Activated CD4-positive, alpha-beta T cell treated with anti-CD3 and anti-CD28 coated beads for 4 hours (primary cell): ENCODE measurements at places on chromosomes 6 and 20.

GRCh38 chr6:81172056-81172740 is 580.3 kb downstream of the TENT5A start:
- DNase-seq: no peak

DNA sequence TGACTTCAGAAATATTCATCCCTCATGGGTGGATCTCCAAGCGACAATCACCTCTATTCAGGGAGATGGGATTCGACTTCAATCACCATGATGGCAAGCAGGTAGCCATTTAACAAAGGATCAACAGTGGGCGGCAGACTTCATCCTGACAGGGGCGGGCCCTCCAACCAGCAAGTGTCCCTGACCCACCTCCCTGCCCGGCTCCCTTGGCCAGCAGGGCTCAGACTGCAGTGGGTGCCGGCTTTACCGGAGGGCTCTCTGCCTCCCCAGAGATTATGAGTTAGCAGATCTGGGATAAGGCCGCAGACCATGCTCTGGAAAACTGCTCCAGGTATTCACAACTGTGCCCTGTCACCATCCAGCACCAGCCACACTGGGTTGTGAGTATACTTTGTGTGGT is 39.4 kb downstream of the PPP1R3G start:
- no peak for DNase-seq

DNA sequence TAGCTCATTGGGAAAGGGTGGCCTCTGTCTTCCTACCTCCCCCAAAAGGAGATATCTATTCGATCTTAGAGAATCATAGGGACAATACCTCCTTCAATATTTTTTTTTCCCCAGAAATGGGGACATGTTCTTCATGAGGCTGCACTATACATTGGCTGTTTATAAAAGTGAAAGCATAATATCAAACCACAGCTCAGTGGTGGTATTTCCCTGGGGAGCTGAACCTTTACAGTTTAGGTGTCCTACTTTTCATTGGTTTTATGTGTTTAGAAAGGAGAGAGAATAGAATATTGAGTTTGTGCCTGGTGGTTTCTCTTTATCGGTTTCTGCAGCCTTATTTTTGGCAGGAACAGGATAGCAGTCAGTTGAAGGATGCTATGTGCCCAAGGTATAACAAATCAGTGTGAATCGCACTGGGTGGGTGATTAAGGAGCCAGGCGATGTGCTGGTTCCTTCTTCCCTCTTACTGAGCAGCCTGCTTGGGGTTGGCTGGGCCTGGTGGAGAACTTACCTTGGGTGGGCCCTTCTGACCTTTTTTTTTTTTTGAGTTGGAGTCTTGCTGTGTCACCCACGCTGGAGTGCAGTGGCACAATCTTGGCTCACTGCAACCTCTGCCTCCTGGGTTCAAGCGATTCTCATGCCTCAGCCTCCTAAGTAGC is 25.2 kb downstream of the UST start:
- no peak for DNase-seq

GRCh38 chr6:142902636-142903053 is 42.3 kb downstream of the HIVEP2 start:
- peak; percentile 60 for DNase-seq

- DNase-seq: no peak
Measured at GRCh38 chr6:53476964-53477363, 67.9 kb downstream of the GCLC start.

DNA sequence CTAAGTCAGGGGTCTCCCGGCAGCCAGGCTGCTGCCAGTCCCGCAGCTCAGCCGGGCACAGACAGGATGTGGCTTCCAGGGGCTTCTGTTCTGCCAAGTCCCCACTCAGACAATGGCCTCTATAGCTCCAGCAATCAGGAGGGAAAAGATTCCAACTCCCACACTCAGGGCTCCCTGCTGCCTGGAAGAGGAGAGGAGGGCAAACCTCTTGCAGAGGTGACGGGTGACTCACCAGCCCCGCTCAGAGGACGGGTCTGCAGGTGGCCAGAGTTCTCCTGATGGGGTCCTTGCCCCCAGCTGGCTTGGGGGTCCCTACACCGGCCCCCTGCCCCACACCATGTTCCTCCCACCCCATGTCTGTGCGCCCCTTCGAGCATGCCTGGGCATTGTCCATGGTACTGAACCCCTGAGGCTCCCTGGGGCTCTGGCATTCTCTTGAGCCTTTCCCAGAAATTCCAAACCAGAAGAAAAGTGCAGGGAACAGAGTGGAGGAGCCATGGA is 32.6 kb downstream of the NTSR1 start:
- DNase-seq: no peak

- DNase-seq: no peak
Measured at GRCh38 chr20:35877611-35878010, 76.7 kb downstream of the SCAND1 start.

GRCh38 chr20:58088105-58088504 is 140.3 kb downstream of the ANKRD60 start:
- no peak for DNase-seq

- no peak for DNase-seq
Measured at GRCh38 chr6:107185391-107185970, 70.2 kb upstream of the BEND3 start.

GRCh38 chr6:108227290-108227689 is 33.5 kb downstream of the SNX3 start:
- DNase-seq: no peak

DNA sequence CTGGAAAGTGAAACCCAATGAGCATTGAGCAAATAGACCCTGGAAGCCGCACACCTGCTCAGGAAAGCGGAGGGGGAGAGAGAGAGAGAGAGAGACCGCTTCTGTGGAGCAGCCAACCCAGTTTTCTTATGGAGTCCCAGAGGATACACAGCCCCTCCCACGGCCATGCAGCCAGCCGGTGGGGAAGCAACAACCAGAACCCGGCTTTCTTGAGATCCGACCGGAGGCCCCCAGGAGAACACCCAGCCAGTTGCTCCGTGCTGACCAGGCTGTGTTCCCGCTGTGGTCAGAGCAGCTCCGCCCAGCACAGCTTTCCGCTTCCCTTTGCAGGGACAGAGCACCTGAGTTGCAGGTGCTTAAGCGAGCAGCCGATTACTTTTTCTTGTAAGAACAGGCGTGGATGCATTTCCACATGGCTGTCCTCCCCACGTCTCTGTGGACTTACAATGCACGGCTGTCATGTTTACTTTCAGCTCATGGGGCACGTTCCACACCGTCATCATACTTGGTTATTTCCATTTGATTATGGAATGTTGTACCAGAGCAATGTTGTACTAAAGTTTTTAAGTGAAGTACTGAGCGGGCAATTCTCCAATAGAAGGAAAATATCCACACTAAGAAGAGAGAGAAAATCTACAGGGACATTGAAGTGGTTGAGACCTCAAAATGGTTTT is 381.9 kb downstream of the THBS2 start:
- DNase-seq: no peak

DNA sequence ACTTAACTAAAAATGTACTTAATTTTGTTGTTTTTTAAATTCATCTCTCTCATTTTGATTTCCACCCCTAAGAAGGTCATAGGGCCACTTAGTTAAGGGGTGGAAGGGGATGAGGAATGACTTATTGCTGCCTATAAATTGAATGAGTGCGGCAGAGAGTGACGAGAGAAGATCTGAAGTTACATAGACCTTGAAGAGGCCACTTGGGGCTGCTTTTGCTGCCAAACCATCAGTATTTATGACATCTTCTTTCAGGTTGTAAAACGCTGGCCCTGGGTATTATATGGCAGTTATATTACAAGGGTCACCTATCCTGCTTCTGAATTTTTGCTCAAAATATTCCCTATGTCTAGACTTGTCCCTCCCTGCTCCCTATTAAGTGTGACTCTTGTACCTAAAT is 119.6 kb upstream of the RIMS1 start:
- no peak for DNase-seq

DNA sequence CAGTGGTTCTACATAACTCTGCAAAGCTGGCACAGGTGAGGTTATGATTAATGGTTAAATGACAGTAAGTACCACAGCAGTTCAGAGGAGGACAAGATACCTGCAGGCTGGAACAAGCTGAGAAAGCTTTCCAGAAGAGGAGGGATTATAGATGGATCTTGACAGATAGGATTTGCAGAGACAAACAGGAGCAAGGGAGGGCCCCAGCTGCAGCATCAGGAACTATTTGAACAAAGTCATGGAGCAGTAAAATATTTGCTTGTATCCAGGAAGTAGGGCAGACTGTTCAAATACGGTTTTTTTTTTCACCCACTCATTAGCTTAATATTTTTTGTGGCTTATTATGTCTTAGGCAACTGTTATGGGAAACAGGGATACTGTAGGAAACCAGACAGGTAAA is 144.4 kb upstream of the MAN1A1 start:
- DNase-seq: no peak

GRCh38 chr6:95087394-95088097 is 489.8 kb upstream of the MANEA start:
- DNase-seq: no peak

GRCh38 chr20:32648761-32649650 is 24.7 kb downstream of the C20orf203 start:
- no peak for DNase-seq

DNA sequence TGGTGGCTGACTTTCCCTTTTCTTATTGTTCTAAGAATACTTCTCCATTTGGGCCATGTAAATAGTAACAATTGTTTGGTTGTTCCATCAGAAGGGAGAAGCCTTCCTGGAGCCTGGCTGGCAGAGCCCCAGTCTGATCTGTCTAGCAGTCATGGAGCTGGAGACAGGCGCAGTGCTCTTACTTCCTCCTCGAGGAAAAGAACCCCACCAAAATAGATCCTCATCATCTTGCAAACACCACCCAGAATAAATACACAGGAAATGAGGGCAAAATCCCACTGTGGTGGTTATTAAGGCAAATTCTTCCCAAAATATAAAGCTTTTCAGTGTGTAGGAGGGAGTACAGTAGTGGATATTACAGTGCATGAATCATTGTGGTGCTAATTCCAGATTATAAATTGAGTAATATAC is 195.1 kb upstream of the SGK1 start:
- no peak for DNase-seq

- no peak for DNase-seq
Measured at GRCh38 chr6:41153992-41154625, at the start of gene TREML1. TSS of gene TREML1 (minus strand) at chr6:41154347. CDS start at chr6:41154288, 59 bp downstream.

DNA sequence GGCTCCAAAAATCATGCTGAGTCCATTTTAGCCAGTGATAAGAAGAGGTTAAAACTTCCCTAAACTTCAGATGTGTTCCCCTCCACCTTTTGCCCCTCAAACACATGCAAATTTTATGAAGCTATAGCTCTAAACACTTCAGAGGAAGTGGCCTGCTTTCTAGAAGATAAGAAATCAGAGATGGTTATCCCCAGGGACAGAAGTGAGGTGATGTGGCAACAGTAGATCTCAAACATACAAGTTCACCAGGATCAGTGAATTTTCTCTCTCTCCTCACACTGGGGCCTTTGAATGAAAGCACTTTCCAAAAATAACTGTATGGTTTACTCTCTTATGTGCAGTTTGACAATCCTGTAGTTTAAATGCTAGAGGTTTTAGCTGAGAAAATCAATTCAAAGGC is 332.0 kb downstream of the BTBD9 start:
- DNase-seq: no peak

- DNase-seq: no peak
Measured at GRCh38 chr20:14992961-14993360, 655.5 kb upstream of the FLRT3 start.

- no peak for DNase-seq
Measured at GRCh38 chr20:57688864-57689263, 21.0 kb downstream of the PMEPA1 start.

DNA sequence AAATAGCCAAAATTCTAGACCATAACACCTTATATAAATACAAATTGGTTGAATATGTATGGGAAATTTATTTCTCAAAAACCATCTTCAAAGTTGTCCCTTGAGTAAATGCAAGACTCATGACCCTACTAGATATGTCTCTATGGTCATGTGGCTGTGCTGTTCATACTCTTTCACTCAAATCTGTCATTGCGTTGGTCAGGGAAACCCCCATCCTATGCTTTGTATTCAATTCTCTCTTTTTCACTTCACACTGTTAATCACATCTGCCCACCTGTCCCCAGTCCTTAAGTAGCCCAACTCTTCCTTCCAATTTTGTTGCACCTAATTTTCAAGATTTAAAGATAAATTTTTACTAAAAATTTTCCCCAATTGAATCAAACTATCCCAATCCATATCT is 51.0 kb downstream of the RPS12 start:
- no peak for DNase-seq

- DNase-seq: no peak
Measured at GRCh38 chr6:25612666-25613065, 39.3 kb upstream of the SCGN start.

DNA sequence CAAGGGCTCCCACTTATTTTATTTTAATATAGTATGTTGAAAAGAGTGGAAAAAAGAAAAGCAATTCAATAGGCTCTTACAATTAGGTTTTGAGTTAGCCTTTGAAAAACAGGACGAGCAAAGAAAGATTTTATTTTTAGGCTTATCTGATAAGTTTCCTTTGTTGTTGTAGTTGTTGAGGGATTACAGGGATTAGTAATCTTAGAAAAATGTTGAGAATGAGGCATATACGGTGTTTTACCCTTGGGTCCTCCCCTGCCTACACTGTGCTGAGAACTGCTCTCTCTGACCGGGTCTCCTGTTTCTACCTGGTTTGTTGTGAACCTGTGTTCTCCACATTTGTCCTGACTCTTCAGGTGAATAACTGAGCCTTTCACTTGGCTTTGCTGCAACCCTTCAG is 16.7 kb downstream of the TRAPPC3L start:
- no peak for DNase-seq

DNA sequence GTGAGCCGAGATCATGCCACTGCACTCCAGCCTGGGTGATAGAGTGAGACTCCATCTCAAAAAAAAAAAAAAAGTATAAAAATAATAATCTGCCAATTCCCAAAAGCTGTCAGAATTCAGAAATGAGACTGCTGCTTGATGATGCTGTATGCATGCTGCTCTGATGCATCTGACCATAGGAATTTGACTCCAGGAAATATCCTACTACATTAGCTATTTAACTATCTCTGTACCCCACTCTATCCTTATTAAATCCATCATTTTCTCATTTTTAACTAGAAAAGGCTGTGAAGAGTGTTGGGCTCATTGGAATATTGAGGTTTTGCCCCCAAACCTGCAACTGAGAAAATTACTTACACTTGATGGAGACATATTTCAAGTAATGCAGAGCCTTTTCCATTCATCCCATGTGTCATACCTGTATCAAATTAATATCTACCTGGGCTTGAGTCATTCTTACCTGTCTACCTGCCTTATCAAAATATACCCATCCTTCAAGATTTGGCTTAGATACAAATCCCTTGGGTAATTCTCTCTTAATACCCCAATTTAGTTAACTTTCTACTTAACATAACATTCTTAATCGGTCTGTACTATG is 135.2 kb upstream of the PREP start:
- no peak for DNase-seq

- no peak for DNase-seq
Measured at GRCh38 chr20:2838847-2839671, 1.4 kb downstream of the PCED1A start.
